ENCODE measurements at places on chromosomes 7 and 10. TPM values are rescaled to one million over a fixed set of nuclear protein-coding genes. Genes with fewer than 3 reads are reported as not detected.

Gene MEST
- total RNA-seq: 54.9 TPM

Gene HGF
- total RNA-seq: 15.7 TPM

Gene METTL27
- total RNA-seq: 1.6 TPM

Gene MAD1L1
- 27.7 TPM for total RNA-seq

Gene BEND7
- total RNA-seq: 19.3 TPM

Gene CEP41
- total RNA-seq: 5.9 TPM

Gene EEPD1
- 6.4 TPM for total RNA-seq

Gene GIMAP8
- 7.2 TPM for total RNA-seq

DNA sequence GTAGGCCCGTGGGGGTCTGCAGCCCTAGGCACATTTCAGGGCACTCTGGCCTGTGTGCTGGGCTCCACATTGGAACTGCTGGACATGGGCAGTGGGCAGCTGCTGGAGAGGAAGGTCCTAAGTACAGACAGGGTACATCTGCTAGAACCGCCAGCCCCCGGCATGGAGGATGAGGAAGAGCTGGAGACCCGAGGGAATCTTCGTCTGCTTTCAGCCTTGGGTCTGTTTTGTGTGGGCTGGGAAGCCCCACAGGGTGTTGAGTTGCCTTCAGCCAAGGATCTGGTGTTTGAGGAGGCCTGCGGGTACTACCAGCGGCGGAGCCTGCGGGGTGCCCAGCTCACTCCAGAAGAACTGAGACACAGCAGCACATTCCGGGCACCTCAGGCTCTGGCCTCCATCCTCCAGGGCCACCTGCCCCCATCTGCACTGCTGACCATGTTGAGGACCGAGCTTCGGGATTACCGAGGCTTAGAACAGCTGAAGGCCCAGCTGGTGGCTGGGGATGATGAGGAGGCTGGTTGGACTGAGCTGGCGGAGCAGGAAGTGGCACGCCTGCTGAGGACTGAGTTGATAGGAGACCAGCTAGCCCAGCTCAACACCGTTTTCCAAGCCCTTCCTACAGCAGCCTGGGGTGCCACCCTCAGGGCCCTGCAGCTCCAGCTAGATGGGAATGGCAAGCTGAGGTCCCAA lies 1.4 kb downstream of the HPS6 start:
- H3K4me1 ChIP-seq: peaks cover 13% of the 10 kb centered on the region
- H3K27me3 ChIP-seq: no peaks in the 10 kb centered on the region
- H3K36me3 ChIP-seq: no peaks in the 10 kb centered on the region
- H3K27ac ChIP-seq: no peak overlapping the region

DNA sequence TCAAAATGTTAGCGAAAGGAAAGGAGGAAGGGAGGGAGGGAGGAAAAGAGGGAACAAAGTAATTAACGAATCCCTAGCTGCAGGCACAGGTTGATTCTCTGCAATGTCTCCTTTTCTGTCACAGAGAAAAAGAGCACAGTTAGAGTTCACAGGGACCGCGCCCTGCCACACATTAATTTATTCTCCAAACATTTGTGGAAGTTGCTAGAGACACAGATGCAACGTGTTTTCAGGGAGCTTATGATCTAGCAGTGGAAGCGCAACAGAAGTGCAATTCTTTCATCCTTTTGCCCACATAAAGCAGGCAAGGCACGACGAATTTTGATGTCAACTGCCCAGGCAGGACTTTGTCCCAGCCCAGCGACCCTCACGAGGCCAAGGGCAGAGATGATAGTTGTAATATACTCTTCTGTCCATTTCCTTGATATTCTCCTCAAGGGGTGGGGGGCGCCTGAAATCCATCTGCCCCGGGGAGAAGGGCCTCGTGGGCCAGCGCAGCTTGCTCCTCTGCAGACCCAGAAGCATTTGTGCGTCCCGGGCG lies 101.7 kb upstream of the ZNF438 start:
- peak overlapping the region; percentile 67 for H3K27ac ChIP-seq
- H3K27me3 ChIP-seq: no peaks in the 10 kb centered on the region
- peak overlapping the region; percentile 60 for H3K4me3 ChIP-seq

- no peaks in the 10 kb centered on the region for H3K36me3 ChIP-seq
- no peaks in the 10 kb centered on the region for H3K27me3 ChIP-seq
- H3K27ac ChIP-seq: no peak overlapping the region
- no peak overlapping the region for H3K4me3 ChIP-seq
- DNase-seq: no peak
Measured at GRCh38 chr7:96697822-96698221, 11.8 kb downstream of the SEM1 start.

GRCh38 chr10:12505683-12506082 lies 156.3 kb downstream of the CAMK1D start:
- H3K4me3 ChIP-seq: no peak overlapping the region
- H3K27ac ChIP-seq: no peak overlapping the region
- DNase-seq: no peak

GRCh38 chr10:110042181-110042580 lies 34.4 kb downstream of the ADD3 start:
- no peaks in the 10 kb centered on the region for H3K4me1 ChIP-seq
- no peak overlapping the region for H3K27ac ChIP-seq
- no peak for DNase-seq
- no peaks in the 10 kb centered on the region for H3K27me3 ChIP-seq
- H3K36me3 ChIP-seq: no peaks in the 10 kb centered on the region

DNA sequence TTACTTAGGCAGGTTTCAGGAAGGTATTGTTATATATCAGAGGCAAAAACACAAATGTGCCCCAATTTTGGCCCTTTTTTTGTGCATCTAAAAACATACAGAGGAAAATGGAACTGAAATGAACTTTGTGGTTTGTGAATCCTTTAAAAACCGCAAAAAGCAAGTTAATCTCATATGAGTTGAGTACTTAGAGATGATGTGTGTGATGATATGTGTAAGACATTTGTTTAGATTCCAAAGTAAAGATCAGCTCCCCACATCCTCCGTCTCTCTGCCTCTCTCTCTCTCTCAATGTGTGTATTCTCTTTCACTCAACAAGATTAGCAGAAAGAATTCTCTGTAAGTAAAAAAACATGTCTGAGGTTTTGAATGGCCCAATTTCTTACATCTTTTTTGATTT lies 201.9 kb downstream of the MALRD1 start:
- no peaks in the 10 kb centered on the region for H3K27me3 ChIP-seq
- no peaks in the 10 kb centered on the region for H3K36me3 ChIP-seq
- H3K4me3 ChIP-seq: no peak overlapping the region
- DNase-seq: no peak
- H3K27ac ChIP-seq: no peak overlapping the region
- H3K4me1 ChIP-seq: no peaks in the 10 kb centered on the region

DNA sequence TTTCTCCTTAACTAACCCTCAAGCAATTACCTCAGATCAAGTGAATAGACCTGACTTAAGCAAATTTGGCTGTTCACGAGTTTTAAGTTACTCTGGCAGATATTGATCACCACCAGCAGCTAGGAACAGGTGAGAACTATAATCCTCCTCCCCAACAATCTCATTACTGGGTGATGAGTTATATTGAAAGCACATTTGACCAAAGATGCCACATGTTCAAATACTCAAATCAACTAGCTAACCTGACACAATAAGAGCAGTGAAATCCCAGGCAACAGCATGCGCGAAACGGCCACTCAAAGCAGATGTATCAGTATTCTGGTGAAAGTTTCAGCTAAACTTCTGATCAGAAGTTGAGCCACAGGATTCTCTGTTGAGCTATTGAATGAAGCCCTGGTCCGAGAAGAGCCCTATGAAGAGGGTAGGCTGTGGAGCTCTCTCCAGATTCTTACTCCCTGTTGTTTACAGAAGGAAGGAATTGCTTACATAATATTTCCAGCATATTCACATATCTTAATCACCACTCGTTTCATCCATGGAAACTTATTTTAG lies 52.6 kb downstream of the CAV1 start:
- DNase-seq: no peak
- H3K4me3 ChIP-seq: no peak overlapping the region
- no peaks in the 10 kb centered on the region for H3K36me3 ChIP-seq
- peak overlapping the region; percentile 56 for H3K27ac ChIP-seq
- H3K4me1 ChIP-seq: no peaks in the 10 kb centered on the region

DNA sequence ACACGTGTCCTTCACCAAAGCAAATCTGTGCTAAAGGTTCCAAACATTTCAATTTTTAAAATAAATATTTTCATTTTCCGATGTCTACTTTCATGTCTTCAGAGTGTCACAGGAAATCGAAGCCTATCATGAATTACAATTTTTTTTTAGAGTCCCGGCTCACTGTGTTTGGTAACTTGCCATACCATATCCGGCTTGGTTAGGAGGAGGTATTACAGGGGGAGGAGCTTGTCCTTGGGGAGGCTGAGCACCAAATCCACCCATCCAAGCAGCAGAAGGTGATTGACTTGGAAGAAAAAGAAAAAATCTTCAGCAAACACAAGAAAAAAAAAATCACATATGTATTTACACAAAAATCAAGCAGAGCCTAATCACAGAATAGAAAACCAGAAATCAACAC lies 21.3 kb downstream of the TIAL1 start:
- H3K4me1 ChIP-seq: no peaks in the 10 kb centered on the region
- no peaks in the 10 kb centered on the region for H3K27me3 ChIP-seq
- DNase-seq: no peak

- no peaks in the 10 kb centered on the region for H3K27me3 ChIP-seq
- no peak overlapping the region for H3K4me3 ChIP-seq
- H3K36me3 ChIP-seq: peaks cover 4% of the 10 kb centered on the region
- DNase-seq: no peak
Measured at GRCh38 chr10:94451883-94452519, 49.7 kb downstream of the TBC1D12 start.

GRCh38 chr10:72661431-72661830 lies 30.5 kb upstream of the MCU start:
- H3K27ac ChIP-seq: no peak overlapping the region
- no peaks in the 10 kb centered on the region for H3K36me3 ChIP-seq
- H3K4me1 ChIP-seq: no peaks in the 10 kb centered on the region

DNA sequence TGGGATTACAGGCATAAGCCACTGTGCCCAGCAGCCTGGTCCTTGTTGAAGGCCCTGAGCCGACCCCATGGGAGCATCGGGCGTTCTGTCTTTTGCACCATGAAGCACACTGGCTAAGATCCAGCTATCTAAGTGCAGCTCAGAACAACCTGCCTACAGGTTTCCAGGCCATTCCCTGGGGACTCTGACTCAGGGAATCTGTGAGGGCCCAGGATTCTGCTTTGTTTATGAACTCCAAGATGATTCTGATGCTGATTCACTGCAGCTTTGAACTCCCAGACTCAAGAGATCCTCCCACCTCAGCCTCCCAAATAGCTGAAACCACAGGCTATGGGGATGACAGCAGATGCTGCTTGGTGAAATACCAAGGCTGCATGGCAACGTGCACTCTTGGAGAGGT lies 30.2 kb downstream of the NPTX2 start:
- H3K4me1 ChIP-seq: no peaks in the 10 kb centered on the region
- DNase-seq: no peak
- no peaks in the 10 kb centered on the region for H3K36me3 ChIP-seq
- no peak overlapping the region for H3K27ac ChIP-seq

DNA sequence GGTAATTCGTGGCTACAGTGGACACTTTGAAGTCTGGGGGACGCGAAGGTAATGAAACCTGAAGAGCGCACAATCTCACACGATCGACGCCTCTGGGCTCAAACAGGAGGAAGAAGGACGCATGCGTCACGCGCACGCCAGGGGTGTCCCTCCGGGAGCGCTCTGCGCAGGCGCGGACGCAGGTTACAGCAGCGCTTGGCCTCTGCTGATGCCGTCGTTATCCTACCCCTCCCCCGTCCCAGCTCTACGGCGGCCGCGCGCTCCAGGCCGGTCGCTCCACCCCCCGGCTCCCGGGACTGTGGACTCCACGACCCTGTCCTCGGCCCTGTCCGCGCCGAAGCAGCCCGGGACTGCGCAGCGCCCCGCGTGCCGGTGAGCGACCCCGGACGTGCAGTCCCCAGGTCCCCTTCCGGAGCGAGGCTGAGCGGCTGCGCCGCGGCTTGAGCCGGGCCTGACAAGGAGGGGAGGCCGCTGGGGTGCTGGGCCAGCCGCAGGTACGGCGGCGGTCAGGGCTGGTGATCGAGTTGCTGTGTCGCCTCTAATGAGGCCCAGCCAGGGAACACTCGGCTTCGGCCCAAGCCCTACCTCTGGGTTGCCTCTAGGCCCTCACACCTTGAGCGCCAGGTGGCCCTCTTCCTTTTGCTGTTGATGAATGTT lies at the start of gene TMEM106B:
Gene TMEM106B (plus strand): TSS at position 241 of the 657 bp plus-strand sequence. CDS start 3,517 bp downstream, outside the sequence.
- H3K4me1 ChIP-seq: no peaks in the 10 kb centered on the region
- H3K4me3 ChIP-seq: peak within 1 kb of the TSS; percentile 75
- H3K27ac ChIP-seq: peak within 1 kb of the TSS; percentile 90
- H3K27me3 ChIP-seq: no peaks in the 10 kb centered on the region

GRCh38 chr7:80439894-80440821 lies 71.7 kb downstream of the GNAT3 start:
- no peaks in the 10 kb centered on the region for H3K36me3 ChIP-seq
- no peaks in the 10 kb centered on the region for H3K27me3 ChIP-seq
- DNase-seq: no peak
- H3K4me3 ChIP-seq: no peak overlapping the region
- peak overlapping the region; percentile 52 for H3K27ac ChIP-seq
- no peaks in the 10 kb centered on the region for H3K4me1 ChIP-seq

DNA sequence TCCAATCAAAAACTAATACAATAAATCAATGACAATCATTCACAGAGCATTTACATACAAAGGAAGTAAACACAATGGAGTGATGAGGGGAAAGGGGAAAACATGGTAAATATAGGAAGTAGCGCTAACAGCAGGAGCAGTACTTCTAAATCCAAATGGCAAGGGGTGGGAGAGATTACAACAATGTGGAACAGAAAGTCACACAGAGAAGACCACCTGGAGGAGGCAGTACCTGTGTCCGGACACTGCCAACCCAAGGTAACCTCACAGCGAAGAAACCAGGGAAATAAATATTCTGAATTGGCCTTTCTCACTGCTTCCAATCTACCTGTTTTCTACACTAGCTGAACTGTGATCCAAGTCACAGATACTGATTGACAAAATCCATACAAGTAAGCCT lies 58.2 kb downstream of the ABI1 start:
- no peaks in the 10 kb centered on the region for H3K36me3 ChIP-seq
- no peaks in the 10 kb centered on the region for H3K27me3 ChIP-seq
- no peaks in the 10 kb centered on the region for H3K4me1 ChIP-seq
- H3K4me3 ChIP-seq: no peak overlapping the region
- no peak overlapping the region for H3K27ac ChIP-seq
- DNase-seq: no peak

GRCh38 chr10:13924040-13924725 lies 337.4 kb downstream of the PRPF18 start:
- no peaks in the 10 kb centered on the region for H3K4me1 ChIP-seq
- H3K27me3 ChIP-seq: no peaks in the 10 kb centered on the region
- H3K27ac ChIP-seq: no peak overlapping the region
